Osteoblast (primary cell): ENCODE measurements at places on chromosomes 5 and 9. TPM values are rescaled to one million over a fixed set of nuclear protein-coding genes. Genes with fewer than 3 reads are reported as not detected.

The FST gene
- 176 and 215 TPM in 2 replicates for total RNA-seq

The MCTP1 gene
- 5.8 and 6.8 TPM in 2 replicates for total RNA-seq

The F2RL2 gene
- 1.1 and 1.5 TPM in 2 replicates for total RNA-seq

The TNFSF8 gene
- not detected in 2 replicates for total RNA-seq

The POLR3G gene
- 1.8 and 3.6 TPM in 2 replicates for total RNA-seq

The SDHA gene
- total RNA-seq: 83.6 and 84.6 TPM in 2 replicates

The PDE4D gene
- total RNA-seq: 18.9 and 19.9 TPM in 2 replicates

The GPR21 gene
- 1.4 and 2.7 TPM in 2 replicates for total RNA-seq

The OTULINL gene
- under 0.01 and 0.36 TPM in 2 replicates for total RNA-seq

The UNC5A gene
- not detected in 2 replicates for total RNA-seq

The NKD2 gene
- total RNA-seq: under 0.01 TPM in 1 of 2 replicates, not detected in the other

The LHX3 gene
- total RNA-seq: under 0.01 TPM in 1 of 2 replicates, not detected in the other

The MTRR gene
- total RNA-seq: 36.2 and 36.6 TPM in 2 replicates

The PCDHB7 gene
- total RNA-seq: 2.2 and 2.4 TPM in 2 replicates

The TAF11L10 gene
- not detected in 2 replicates for total RNA-seq

The DND1 gene
- 0.59 TPM in 1 of 2 replicates, not detected in the other for total RNA-seq

The CAVIN4 gene
- total RNA-seq: 1.4 and 1.5 TPM in 2 replicates

The HAUS6 gene
- total RNA-seq: 14.5 and 16.2 TPM in 2 replicates

The CNOT6 gene
- 7.1 and 8.3 TPM in 2 replicates for total RNA-seq

The GABRA6 gene
- not detected in 2 replicates for total RNA-seq

The ANKRD31 gene
- 0.29 and 0.36 TPM in 2 replicates for total RNA-seq

The MSMP gene
- total RNA-seq: not detected in 2 replicates

The C5orf58 gene
- total RNA-seq: not detected in 2 replicates

The FNIP1 gene
- total RNA-seq: 108 and 116 TPM in 2 replicates

The TAF1L gene
- not detected in 2 replicates for total RNA-seq

The CARTPT gene
- not detected in 2 replicates for total RNA-seq

The ZBED3 gene
- 1.1 and 4.7 TPM in 2 replicates for total RNA-seq

The PCDHB15 gene
- total RNA-seq: 0.88 and 1.1 TPM in 2 replicates

The PCDHB11 gene
- total RNA-seq: 1.1 and 1.8 TPM in 2 replicates

The SLC4A9 gene
- not detected in 2 replicates for total RNA-seq

The C9orf40 gene
- total RNA-seq: 2.9 and 3.8 TPM in 2 replicates

The PSIP1 gene
- total RNA-seq: 40.1 and 45.2 TPM in 2 replicates

The PDE6A gene
- under 0.01 TPM in 2 replicates for total RNA-seq

The MLANA gene
- under 0.01 TPM in 1 of 2 replicates, not detected in the other for total RNA-seq

The LRRC14B gene
- under 0.01 TPM in 1 of 2 replicates, not detected in the other for total RNA-seq

The NPR3 gene
- 73.1 and 92.3 TPM in 2 replicates for total RNA-seq

The NR2F1 gene
- 7.2 and 10.6 TPM in 2 replicates for total RNA-seq

The PCSK1 gene
- total RNA-seq: 0.88 and 1.1 TPM in 2 replicates

The SLC6A3 gene
- not detected in 2 replicates for total RNA-seq

The CER1 gene
- total RNA-seq: not detected in 2 replicates
